ENCODE measurements at places on chromosomes 16 and 17. TPM values are rescaled to one million over a fixed set of nuclear protein-coding genes. Genes with fewer than 3 reads are reported as not detected.

- no peak for DNase-seq
These were observed 333.6 kb downstream of the BCAS3 start for GRCh38 chr17:61011251-61011650.

DNA sequence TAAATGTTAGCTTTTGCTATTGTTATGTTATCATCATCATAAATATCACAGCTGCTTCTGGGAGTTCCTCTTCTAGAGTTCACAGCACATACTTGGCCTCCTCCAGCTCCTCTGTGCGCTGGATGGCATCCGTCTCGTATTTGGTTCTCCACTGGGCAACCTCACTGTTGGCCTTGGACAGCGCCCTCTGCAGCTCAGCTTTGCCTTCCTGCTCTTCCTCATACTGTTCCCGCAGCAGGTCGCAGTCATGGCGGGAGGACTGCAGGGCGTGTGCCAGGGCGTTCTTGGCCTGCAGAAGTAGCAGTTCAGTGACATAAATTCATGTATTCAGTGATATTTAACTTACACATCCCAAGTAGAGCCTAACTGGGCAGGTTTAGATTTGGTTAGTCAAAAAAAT, 23.4 kb downstream of the MYH8 start:
- no peak for DNase-seq

DNA sequence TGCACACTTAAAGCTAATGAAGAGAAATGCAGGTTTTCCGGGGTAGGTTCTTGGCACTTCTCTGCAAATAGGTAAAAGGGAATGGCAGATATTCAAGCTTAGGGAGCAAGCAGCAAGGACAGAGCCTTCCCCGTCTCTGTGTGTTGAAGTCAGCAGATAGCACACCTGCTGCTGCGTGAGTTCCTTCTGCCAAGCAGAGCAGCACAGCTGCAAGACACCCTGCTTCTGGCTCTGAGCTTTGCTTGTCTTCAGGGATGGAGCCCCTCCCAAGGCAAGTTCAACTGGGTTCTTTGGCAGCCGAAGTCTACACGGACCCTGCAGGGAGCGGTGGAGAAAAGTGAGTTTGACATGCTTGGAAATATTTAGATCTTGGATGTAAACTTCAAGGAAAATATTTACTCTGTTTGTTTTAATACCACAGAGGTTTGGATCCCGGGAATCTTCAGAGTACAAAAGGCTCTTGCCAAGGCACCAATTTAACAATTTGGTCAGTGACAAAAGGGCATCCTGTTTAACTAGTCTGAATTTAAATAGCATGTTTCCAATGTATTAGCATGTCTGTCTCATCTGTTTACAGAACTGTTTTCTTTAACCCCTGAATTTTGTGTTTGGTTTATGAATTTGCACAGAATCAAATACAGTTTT, 113.4 kb upstream of the KCNJ16 start:
- DNase-seq, result no peak

DNA sequence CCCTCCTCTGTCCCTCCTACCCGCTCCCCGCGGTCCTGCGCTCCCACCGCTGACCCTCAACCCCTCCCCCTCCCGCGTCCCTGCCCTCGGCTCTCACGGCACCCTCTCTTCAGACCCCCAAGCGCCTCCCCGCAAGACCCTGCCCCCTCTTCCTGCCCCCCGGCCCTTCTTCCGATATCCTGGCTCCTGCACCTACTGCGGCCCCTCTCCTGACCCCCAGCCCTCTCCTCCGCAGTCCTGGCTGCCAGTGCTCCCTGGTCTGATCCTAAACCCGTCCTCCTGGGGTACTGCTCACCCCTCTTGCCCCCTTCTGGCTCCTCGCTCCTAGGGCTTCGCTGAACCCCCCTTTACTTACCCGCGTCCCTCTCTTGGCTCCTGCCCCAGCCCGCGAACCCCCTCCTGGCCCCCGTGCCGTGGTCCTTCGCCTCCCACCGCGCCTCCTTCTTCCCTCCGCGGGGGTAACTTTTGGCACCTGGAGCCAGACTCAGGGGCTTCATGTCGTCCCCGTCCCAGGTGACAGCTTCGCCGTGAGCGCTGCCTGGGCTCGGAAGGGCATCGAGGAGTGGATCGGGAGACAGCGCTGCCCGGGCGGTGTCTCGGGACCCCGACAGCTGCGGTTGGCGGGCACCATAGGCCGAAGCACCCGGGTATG, 839 bp downstream of the NKD1 start:
- no peak for DNase-seq

- DNase-seq, result no peak
These were observed 1.6 kb downstream of the TOX3 start for GRCh38 chr16:52545222-52545897.

DNA sequence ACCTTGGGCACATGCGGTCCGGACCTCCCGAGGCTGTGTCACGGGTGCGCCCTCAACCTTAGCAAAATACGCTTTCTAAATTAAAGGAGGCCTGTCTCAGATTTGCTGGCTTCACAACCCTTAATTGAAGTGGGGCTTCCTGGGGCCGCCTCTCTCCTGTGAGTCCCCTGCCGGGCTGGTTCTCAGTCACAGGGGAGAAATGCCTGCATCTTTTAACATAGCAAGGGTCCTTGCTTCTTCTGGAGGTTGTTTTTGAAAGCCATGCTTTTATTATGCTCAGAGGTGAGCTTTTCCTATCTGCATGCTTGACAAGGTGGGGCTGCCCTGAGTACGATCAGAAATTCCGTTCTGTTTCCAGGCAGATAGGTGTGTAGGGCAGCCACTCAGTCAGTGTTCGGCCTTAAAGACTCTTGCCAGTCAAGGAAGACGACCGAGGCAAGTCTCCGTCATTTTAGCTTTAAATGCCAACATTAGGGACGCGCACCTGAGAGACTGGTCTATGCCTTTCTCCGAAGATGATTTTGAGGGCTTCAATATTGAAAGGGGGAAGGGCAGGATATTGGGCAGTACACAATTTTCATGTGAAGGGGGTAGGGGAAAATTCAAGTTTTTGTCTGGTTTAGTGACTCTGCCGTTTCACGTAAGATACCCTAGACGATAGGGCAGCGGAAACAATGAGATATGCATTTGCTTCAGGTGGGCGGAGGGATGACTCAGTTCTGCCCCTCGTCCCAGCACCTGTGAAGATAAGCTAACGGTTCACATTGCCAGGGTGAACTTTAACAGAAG, 5.5 kb upstream of the SLC7A5 start:
- peak; percentile 93 for DNase-seq

DNA sequence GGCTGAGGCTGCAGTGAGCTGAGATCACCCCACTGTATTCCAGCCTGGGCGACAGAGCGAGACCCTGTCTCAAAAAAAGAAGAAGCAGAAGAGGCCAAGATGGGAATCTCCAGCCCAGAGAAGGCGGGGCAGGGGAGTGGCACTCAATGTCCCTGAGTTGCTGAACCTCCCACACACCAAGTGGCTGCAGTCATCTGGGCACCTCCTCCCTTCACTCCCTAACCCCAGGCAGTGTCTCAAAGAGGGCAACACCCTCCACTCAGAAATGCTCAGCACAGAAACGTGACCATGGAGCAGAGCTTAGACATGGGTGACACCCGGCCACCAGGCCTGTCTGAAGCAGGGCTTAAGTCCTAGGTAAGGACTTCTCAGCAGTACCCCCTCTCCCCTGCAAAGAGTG, 36.3 kb upstream of the BCAR1 start:
- DNase-seq, result no peak

DNA sequence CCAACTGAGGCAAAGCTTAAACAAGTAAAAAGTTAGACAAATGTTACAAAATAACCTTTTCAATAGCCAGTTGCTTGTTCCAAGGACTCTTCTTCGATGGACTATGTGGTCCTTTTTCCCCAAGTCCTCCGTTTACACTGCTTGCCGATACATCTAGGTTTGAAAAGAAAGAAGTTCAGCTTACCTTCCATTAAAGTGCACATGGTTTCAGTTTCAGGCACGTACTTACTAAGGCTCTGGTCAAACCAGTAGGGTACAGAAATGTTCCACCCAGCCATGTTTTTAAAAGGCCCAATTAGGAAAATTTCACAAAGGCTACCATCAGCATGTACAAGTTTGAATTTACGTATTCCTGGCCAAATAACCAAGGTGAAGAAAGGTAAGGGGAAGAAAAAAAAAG, 2.1 kb downstream of the SRSF2 start:
- no peak for DNase-seq

DNA sequence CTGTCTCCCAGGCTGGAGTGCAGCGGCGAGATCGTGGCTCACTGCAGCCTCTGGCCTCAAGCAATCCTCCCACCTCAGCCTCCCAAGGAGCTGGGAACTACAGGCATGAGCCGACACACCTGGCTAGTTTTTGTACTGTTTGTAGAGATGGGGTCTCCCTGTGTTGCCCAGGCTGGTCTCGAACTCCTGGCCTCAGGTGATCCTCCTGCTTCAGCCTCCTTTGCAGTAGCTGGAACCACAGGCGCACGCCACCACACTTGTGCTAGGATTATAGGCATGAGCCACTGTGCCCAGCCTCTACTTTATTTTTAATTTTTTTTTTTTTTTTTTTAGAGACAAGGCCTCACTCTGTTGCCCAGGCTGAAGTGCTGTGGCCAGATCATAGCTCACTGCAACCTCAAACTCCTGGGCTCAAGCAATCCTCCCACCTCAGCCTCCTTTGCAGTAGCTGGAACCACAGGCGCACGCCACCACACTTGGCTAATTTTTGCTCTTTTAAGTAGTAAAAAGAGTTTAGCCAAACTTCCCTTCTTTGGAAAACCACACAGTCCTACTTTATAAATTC, 4.4 kb downstream of the NTAN1 start:
- no peak for DNase-seq

DNA sequence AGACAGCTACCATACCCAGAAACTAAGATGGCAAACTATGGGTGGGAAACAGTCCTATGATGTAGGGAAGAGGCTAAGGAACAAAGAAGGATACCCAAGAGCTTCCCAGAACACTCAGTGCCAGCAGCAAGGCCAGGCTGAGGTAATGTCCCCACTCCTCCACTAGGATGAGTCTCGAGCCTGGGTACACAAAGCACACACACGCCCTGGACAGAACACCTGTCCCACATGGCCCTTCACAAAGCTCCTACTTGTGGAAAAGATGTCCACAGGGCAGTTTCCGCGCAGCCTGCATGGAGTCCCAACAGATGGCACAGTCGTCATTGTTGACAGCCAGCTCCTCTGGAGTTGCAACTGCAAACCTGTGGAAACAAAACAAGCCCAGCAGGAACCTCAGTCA, 23.9 kb downstream of the AMFR start:
- DNase-seq, result peak; percentile 28

DNA sequence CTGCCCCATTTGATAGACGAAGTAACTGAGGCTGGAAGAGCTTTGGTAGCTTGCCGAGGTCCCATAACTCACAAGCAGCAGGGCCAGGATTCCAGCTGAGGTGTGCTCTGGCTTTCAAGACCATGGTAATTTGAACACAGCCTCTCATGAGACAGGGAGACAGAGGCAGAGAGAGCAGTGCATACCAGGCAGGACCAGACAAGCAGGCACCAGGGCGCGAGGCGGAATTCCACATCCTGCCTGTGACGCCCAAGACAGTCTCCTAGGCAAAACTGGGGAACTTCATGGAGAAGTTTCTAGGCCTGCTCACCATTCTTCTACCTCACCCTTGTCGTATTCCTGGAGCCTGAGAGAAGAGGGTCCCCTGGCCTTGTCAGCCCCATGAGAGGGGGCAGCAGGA, 19.2 kb downstream of the SDK2 start:
- no peak for DNase-seq

GRCh38 chr17:39094607-39095308, 56.7 kb downstream of the PLXDC1 start:
- DNase-seq, result peak; percentile 42

GRCh38 chr17:20153231-20153630, 144.1 kb downstream of the SPECC1 start:
- DNase-seq, result no peak

GRCh38 chr16:68910051-68910450, 66.7 kb downstream of the TANGO6 start:
- DNase-seq, result no peak

DNA sequence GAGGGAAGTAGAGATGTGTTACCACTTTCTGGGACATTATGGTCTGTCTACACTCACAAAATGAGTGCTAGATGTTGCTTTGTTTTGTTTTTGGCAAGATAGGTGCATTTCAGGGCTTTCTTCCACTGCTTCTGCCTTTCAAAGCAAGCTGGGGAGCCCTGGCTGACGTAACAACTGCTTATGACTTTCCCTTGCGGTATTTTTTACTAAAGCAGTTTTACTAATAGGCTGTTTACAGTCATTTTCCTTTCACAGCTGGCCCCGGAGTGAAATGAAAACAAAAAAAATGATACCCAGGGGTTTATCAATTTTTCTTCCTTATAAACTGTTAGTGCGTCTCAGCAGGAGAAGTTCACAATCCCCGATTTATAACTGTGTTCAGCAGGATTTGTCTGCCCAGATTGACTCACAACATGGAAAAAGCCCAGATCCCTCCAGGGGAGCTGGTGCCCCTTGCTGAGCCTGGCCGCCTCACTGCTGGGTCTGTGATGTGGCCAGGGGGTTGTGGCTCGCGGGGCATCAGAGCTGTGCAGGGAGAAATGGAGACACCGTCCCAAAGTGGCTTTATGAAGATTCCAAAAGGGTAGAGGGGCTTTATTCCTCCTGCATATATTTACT, 184.4 kb upstream of the HS3ST3A1 start:
- no peak for DNase-seq

GRCh38 chr16:85349365-85350145, 237.3 kb upstream of the CIBAR2 start:
- no peak for DNase-seq

- no peak for DNase-seq
These were observed 61.7 kb upstream of the MRC2 start for GRCh38 chr17:62565817-62566216.

Gene NOD2
- total RNA-seq, result 9.3 TPM

Gene KRT23
- not detected for total RNA-seq

Gene KRT24
- total RNA-seq, result not detected

Gene RAB26
- total RNA-seq, result not detected

Gene FOXN1
- total RNA-seq, result not detected

Gene PLA2G10
- not detected for total RNA-seq

Gene NPTX1
- total RNA-seq, result 22.7 TPM

Gene KRTAP4-1
- total RNA-seq, result not detected

Gene FOXJ1
- 0.53 TPM for total RNA-seq

Gene LPO
- total RNA-seq, result not detected

Gene CLEC18A
- total RNA-seq, result 0.37 TPM

Gene TBC1D26
- 0.30 TPM for total RNA-seq

Gene TSNAXIP1
- 1.1 TPM for total RNA-seq

Gene SCNN1G
- not detected for total RNA-seq

Gene SLC5A10
- not detected for total RNA-seq

All from activated CD4-positive, alpha-beta T cell treated with anti-CD3 and anti-CD28 coated beads for 36 hours (primary cell).